ENCODE measurements at places on chromosomes 12 and 14.
A peak's percentile ranks its signal among the peaks of the same experiment; 100 is the strongest.

- DNase-seq: no peak
Measured at GRCh38 chr12:93686572-93687356, 9.6 kb downstream of the CRADD start.

- no peak for DNase-seq
Measured at GRCh38 chr12:80056232-80056631, 43.1 kb upstream of the OTOGL start.

DNA sequence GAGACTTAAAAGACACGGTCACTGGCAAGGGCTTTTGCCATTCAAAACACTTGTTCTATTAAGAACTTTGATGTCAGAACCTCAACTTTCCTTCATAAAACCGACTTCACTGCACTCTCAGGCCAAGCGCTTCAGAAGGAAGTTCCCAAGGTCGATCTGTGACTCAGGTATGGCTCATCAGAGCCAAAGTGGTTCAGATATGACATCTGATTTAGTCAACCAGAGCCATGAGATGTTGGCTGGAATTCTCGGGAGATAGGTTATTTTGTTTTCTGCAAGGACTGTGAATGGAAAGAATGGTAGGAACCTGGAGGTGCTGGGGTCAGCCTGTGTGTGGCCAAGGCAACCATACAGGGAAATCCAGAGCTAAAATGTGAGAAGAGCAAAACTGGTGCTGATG, 445.6 kb downstream of the GLT1D1 start:
- no peak for DNase-seq

GRCh38 chr12:123388951-123389559, 5.1 kb downstream of the KMT5A start:
- DNase-seq: no peak

GRCh38 chr12:46549527-46550265, 177.1 kb upstream of the SLC38A2 start:
- DNase-seq: no peak

DNA sequence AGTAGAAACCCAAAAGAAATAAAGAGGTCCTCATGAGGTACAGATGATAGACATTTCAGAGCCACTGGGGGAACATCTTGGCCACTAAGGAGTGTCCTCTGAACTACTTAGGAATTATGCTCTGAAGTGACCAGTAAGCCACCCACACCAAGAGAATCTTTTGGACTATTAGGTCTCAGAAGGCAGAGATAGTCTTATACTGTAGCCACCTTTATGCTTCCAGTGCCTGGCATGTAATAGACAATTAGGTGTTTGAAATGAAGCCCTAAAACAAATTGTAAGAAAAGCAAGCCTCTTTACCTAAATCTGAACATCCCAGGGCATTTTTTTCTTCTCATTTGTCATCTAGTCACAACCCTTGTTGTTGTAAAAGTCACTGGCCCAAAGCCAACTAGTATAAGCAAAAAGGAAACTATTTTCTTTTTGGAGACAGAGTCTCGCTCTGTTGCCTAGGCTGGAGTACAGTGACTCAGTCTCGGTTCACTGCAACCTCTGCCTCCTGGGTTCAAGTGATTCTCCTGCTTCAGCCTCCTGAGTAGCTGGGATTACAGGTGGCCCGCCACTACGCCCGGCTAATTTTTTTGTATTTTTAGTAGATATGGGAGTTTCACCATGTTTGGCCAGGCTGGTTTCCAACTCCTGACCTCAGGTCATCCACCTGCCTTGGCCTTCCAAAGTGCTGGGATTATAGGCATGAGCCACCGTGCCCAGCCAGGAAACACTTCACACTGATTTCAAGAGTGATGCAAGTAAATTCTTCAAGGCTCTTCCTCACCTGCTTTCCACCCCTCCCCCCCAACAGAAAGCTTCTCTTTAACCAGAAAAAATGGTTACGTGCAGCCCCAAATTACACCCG, 11.1 kb downstream of the PLEKHA5 start:
- no peak for DNase-seq

DNA sequence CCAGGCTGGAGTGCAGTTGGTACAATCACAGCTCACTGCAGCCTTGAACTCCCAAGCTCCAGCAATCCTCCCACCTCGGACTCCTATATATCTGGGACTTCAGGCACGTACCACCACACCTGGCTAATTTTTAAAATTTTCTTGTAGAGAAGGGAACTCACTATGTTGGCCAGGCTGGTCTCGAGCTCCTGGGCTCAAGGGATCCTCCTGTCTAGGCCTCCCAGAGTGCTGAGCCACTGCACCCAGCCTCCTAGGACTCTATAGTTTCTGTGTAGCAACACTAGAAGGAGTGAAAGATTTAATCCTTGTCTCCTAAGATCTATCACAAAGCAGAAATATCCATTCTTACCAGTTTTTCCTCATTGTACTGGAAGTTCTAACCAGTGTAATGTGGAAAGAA, 4.3 kb upstream of the APOF start:
- no peak for DNase-seq

GRCh38 chr12:13165617-13166041, 30.9 kb upstream of the EMP1 start:
- DNase-seq: no peak

GRCh38 chr14:106417224-106418049, 891.1 kb downstream of the TMEM121 start:
- peak; percentile 18 for DNase-seq

- DNase-seq: no peak
Measured at GRCh38 chr12:128817111-128818015, 6.4 kb downstream of the SLC15A4 start.

DNA sequence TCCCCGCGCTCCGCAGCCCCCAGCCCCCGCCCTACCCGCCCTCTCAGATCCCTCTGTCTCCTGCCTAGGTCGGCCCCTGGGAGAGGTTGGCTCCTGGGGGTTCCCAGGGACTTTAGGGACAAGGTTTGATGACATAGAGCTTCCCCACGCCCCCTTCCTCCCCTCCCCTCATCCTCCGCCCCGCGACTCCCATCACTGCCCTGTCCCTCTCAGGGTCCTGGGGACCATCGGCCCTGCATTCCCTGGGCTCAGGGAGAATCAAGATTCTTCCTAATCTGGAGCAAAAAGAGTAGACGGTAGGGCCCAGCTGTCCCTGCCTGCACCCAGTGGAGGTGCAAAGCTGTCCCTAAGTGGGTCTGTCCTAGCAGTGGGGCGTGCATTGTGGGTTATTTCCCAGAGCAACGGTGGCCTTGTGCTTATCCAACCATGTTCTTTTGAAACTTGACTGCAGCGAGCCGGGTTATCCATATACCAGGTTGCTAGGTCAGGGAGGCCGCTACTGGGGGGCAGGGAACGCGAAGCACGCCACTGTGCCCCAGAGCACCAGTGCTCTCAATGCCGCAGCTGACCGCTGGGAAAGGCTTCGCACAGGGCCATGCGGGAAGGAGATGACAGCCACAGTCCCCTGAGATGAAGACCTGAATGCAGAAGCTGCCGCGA, 124.4 kb upstream of the PRMT8 start:
- DNase-seq: no peak

DNA sequence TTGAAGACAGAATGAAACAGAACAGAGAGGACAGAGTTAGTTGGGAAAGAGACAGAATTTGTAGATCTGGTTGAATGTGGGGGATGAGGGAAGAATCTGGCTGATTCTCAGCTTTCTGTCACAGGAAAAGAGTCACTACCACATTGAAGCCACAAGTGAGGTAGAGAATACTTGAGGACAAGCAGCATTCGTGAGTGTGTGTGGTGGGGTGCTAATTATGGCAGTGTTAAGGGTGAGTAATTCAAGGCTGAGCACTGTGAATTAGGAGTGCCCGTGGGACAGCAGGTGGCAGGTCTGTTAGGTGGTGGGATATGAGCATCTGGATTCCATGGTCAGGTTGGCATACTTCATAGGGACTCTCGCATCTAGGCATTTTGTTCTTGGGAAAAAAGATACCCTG, 347.4 kb upstream of the PRICKLE1 start:
- DNase-seq: no peak

DNA sequence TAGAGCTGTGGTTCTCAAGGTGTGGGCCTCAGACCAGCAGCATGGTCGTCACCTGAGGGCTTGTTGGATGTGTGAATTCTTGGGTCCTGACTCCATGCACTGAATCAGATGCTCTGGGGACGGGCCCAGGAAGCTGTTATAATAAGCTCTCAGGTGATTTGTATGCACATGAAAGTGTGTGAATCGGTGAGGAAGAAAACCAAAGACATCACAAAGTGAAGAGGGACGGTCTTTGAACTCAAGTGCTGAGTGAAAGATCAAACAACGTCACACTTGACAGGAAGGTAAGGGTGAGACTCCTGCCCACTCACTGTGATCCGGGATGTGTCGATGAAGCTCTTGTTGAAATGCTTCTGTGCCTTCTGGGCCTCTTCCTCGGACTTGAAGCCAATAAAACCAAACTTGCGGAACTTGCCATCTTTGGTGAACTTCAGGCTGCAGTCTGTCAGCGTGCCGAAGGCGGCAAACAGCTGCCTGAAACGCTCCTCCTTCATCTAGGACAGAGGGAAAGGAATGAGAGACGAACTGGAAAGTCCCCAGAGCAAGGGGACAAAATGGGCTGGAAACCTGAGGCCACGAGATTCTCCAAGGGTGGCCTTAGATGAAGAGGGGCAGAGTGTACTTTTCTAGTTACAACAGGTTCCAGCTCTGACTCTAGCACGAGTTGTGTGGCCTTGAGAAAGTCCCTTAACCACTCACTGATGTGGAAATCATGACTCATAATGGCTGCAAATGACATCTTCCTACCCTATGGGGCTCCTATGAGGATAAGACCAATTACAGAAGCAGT, 4.0 kb downstream of the RBM19 start:
- DNase-seq: no peak

DNA sequence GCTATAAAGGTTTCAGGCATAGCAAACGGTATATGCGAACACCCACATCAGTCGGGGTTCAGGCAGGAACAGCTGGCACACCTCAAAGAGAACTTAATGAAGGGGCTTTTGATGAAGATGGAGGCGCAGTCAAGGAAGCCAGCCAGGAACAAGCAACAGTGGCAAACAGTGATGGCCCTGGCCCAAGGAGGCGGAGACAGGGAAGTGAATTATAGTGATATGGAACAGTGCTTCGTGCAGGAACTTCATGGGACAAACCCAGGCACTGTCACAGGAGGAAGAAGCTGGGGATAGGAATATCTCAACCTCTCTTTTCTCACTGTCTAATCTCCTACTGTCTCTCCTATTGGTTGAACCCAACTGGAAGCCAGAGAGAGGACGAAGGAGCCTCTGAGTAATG, 328.3 kb downstream of the AACS start:
- DNase-seq: no peak

GRCh38 chr14:59481871-59482540, 2.2 kb downstream of the L3HYPDH start:
- no peak for DNase-seq

DNA sequence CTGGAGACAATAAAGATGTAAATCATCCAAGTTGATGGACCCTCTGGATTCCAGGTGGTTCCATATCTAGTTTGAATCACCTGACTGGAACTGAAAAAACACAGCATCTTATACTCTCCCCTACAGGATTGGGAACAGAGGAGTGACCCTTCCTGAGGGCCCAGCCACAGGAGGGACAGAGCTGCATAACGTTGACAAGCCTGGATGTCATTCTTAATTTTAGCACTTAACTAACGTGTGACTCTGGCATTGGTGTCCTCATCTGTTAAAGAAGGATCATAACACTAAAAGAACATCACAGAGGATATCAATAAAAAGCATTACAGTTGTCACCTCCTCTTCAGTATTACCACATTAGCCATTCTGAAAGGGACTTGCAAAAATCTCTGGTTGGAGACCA, 47.7 kb downstream of the STON2 start:
- no peak for DNase-seq

- no peak for DNase-seq
Measured at GRCh38 chr14:38522724-38523123, 266.8 kb upstream of the CLEC14A start.

GRCh38 chr12:84607170-84607819, 305.3 kb downstream of the SLC6A15 start:
- no peak for DNase-seq

DNA sequence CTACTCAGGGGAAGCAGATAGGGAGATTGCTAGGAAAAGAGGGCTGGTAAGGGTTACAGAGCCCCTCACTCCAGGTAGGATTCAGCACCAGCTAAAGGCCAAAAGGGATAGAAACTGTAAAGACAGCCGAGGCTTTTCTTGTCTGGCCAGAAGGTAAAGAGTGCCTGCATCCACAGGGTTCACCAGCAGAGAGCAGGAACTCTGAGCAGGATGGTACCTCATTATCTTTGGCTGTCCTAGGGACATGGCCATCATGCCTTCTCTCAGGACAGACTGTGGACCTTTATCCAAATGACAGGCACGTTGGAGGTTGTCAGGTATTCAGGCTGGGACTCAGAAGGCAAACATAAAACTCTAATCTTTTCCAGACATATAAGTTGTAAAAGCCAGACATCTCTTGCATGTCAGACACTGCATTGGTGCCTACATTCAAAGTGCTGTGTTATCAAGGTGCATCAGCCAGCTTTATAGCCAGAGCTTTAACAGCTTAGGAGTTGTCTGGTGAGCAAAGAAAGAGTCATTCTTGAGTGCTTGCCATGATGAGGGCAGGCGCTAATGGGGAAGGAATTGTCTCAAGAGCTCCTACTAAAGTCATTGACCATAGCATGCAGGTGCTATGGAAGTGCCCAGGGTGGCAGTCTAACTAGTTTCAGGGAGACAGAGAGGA, 89.5 kb downstream of the PELI2 start:
- no peak for DNase-seq

DNA sequence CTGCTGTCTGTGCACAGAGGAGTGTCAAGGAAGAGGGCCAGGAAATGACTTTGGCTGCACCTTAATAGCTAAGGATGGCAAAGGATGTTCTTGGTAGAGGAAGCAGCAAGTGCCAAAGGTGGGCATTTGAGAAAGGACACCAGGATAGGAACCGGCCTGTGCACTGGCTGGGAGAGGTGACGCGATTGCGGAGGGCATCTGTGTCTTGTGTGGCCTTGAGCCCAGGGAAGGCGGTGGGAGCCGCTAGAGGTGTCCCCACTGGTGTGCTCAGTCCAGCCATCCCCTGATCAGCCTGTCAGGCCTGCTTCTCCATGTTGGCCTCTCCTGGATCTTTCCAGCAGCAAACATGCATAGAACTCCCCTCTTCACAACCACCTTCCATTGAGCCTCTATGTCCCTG, 30.2 kb downstream of the PAPLN start:
- DNase-seq: no peak

DNA sequence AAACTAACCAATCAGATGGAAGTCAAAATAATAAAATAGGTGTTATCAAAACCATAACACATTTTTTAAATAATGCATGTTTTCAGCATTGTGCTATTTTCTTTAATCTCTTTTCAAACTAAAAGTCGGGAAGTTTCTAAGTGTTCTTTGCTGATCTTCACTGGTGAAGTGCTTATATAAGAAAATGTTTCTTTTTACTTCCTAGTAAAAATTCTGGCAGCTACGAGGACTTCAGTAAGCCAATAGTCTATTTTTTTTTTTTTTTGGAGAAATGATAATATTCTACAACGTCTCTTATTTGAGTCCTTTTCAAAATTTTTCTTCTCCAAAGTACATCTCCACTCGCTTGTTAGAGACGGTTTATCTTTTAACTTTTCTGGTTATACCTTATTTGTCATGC, 448.0 kb downstream of the SLC6A15 start:
- no peak for DNase-seq

- DNase-seq: no peak
Measured at GRCh38 chr12:32983332-32983731, 86.8 kb upstream of the PKP2 start.
